Upper lobe of left lung (tissue), 6 donors: ENCODE measurements at places on chromosomes 2 and 18. TPM values are rescaled to one million over a fixed set of nuclear protein-coding genes. Genes with fewer than 3 reads are reported as not detected.

DNA sequence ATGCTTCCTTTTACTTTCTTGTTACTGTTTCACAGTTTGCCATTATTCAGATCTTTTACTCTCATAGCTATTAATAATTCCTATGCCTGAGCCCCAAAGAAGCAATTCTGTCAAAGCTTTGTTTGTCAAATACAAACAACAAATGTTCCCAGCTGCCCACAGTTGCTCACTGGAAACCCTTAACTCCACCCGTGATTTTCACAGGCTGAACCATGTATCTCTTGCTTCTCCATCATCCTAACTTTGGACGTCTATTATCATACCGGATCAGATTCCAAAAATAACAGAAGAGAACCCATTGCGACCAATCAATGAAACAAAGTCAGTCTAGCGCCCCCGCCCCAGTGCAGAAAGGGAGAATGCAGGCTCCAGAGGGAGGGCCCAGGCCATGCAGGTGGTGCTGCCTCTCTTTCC lies 24.2 kb downstream of the COLEC12 start:
- no peak for DNase-seq
- no peak overlapping the region for H3K4me3 ChIP-seq
- no peaks in the 10 kb centered on the region for H3K27me3 ChIP-seq
- peaks cover 13% of the 10 kb centered on the region for H3K4me1 ChIP-seq
- no peaks in the 10 kb centered on the region for H3K36me3 ChIP-seq

GRCh38 chr2:8009010-8009597 lies 672.8 kb upstream of the ID2 start:
- H3K27me3 ChIP-seq: no peaks in the 10 kb centered on the region
- DNase-seq: no peak
- no peaks in the 10 kb centered on the region for H3K4me1 ChIP-seq
- no peak overlapping the region for H3K4me3 ChIP-seq
- H3K27ac ChIP-seq: no peak overlapping the region

DNA sequence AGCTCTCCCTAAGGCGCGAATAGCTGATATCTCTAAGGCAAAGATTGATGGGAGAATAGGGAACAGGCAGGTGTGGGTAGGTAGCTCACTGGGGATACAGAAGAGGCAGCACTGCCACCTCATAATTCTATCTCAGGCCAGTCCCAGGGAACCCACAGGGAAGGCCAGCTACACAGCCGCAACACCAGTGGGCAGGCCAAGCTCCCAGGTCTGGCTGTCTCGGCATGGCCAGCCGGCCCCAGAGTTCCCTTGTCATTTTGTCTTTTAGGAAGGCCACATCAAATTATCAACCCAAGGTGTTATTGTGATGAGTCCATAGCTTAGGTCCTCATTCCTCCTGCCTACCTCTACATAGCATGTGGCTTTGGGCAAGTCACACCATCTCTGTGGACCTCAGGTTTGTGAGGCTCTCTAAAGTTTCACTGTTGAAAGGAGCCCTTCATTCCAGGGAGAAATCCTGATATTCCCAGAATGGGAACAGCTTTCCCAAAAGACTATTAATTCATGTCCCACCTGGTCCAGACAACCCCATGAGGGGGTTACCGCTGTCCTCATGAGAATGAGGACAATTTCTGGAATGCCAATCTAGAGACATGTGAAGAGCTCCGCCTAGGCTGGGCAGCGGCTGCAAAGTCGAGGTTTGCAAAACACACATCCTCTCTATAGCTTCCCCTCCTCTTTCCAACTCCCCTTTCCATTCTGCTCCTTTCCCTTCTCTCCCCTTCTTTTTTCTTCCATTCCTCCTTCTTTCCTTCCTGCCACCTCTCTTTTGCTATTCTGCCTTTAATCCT lies 287.1 kb upstream of the ID2 start:
- H3K4me3 ChIP-seq: no peak overlapping the region
- H3K27me3 ChIP-seq: no peaks in the 10 kb centered on the region
- no peak for DNase-seq
- H3K27ac ChIP-seq: no peak overlapping the region
- no peaks in the 10 kb centered on the region for H3K36me3 ChIP-seq

DNA sequence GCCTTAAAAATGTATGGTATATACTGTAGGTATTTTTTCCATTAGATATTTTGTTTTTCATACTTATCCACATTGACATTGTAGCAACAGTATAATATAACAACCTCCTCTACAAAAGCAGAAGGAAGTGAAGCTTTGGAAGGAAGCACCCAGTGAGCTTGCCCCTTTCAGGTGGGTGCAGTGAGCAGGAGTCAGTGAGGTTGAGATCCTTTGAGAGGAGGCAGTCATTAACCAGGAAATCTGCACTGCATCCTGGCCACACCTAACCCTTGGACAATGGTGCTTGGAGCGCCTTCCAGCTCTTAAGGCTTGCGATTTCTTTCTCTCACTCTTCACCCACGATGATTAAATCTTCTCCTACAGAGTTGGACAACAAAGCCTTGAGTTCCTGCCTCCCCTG lies 13.9 kb downstream of the IL37 start:
- H3K27me3 ChIP-seq: no peaks in the 10 kb centered on the region
- no peaks in the 10 kb centered on the region for H3K36me3 ChIP-seq
- no peaks in the 10 kb centered on the region for H3K4me1 ChIP-seq

DNA sequence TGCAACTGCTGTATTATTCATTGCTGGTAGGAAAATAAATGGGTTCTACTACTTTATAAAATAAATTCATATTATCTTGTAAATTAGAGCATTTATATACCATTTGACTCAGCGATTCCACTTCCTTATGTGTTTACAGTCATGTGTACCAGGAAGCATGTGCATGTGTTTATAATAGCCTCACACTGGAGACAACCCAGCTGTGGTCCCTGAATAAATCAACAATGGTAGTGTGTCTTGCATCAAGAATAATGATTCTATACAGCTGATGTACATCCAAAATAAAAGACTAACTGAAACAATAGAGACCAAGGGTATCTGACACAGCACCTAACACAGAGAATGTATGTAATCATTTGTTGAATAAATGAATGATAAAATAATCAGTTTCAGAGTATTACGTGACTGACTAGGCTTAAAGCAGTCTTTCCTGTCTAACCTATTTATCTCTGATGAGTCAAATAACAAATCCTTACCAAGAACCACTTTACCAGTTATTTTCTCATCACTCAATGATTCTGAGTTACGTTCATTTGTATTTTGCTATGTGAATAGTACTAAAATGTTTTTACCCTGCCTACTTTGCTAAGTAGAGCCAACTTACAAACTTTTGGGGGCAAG lies 216.8 kb downstream of the UBE2E3 start:
- no peaks in the 10 kb centered on the region for H3K27me3 ChIP-seq
- H3K4me3 ChIP-seq: no peak overlapping the region
- H3K36me3 ChIP-seq: no peaks in the 10 kb centered on the region
- H3K4me1 ChIP-seq: no peaks in the 10 kb centered on the region
- DNase-seq: no peak

GRCh38 chr2:25489631-25490030 lies 147.9 kb upstream of the DNMT3A start:
- H3K4me1 ChIP-seq: peaks cover 7% of the 10 kb centered on the region
- no peak for DNase-seq
- no peak overlapping the region for H3K4me3 ChIP-seq

GRCh38 chr18:34921226-34921625 lies 120.0 kb upstream of the MAPRE2 start:
- DNase-seq: no peak
- no peak overlapping the region for H3K27ac ChIP-seq
- H3K4me1 ChIP-seq: no peaks in the 10 kb centered on the region
- no peaks in the 10 kb centered on the region for H3K36me3 ChIP-seq

DNA sequence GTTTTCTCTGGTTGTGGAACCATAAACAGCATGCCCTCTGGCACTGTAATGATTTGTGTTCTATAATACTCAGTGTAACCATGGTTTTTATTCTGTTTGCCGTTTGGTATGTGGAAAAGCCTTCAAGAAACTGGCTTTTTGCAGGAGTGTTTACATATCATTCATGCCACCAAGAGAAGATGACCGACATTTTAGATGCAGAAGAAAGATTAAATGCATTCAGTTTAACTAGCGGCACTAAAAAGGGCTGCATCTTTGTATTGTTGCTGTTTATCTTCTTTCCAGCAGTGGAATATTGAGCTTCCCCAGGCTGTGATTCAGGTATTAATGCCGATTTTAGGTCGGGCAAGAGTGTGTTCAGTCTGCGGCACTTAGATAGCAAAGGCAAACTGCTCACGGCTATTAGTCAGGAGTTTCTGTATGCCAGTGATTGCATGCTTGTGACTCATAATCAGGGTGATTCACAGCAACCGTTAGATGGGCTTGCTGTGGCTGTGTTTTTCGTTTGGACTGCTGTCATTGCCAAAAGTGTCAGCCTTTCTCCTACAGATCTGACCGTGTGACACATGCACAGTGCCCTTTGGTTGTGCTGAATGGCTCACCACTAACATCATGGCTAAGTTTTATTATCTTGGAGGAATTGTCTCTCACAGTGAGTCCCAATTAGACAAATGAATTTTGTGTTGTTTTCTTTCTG lies 479.7 kb downstream of the PARD3B start:
- no peaks in the 10 kb centered on the region for H3K27me3 ChIP-seq
- H3K27ac ChIP-seq: peak overlapping the region; percentile 4
- no peaks in the 10 kb centered on the region for H3K36me3 ChIP-seq
- no peak overlapping the region for H3K4me3 ChIP-seq
- no peak for DNase-seq

GRCh38 chr2:197216361-197216979 lies 94.1 kb downstream of the ANKRD44 start:
- no peak for DNase-seq
- peak overlapping the region; percentile 71 for H3K27ac ChIP-seq
- no peaks in the 10 kb centered on the region for H3K36me3 ChIP-seq
- peaks cover 45% of the 10 kb centered on the region for H3K4me1 ChIP-seq
- no peak overlapping the region for H3K4me3 ChIP-seq
- H3K27me3 ChIP-seq: no peaks in the 10 kb centered on the region

- H3K36me3 ChIP-seq: no peaks in the 10 kb centered on the region
- no peak overlapping the region for H3K4me3 ChIP-seq
- H3K4me1 ChIP-seq: peaks cover 14% of the 10 kb centered on the region
- H3K27ac ChIP-seq: no peak overlapping the region
Observed at GRCh38 chr18:48029296-48029986, 99.0 kb upstream of the SMAD2 start.

DNA sequence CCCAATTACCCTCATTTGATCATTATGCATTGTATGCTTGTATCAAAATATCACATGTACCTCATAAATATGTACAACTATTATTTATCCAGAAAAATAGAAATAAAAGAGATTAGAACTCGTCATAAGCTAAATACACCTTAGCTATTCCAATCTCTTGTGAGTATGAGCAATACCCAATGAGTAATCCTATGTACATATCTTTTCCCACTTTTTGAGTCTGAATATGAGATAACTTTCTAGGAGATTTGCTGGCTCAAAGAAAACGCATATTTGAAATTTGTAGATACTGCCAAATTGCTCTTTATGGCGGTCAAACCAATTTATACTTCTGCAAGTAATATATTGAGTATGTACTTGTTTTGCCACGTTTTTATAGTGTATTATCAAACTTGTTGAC lies 24.1 kb downstream of the PRKD3 start:
- H3K4me3 ChIP-seq: no peak overlapping the region
- H3K36me3 ChIP-seq: no peaks in the 10 kb centered on the region
- peaks cover under 1% of the 10 kb centered on the region for H3K4me1 ChIP-seq
- DNase-seq: no peak
- no peaks in the 10 kb centered on the region for H3K27me3 ChIP-seq
- H3K27ac ChIP-seq: no peak overlapping the region

DNA sequence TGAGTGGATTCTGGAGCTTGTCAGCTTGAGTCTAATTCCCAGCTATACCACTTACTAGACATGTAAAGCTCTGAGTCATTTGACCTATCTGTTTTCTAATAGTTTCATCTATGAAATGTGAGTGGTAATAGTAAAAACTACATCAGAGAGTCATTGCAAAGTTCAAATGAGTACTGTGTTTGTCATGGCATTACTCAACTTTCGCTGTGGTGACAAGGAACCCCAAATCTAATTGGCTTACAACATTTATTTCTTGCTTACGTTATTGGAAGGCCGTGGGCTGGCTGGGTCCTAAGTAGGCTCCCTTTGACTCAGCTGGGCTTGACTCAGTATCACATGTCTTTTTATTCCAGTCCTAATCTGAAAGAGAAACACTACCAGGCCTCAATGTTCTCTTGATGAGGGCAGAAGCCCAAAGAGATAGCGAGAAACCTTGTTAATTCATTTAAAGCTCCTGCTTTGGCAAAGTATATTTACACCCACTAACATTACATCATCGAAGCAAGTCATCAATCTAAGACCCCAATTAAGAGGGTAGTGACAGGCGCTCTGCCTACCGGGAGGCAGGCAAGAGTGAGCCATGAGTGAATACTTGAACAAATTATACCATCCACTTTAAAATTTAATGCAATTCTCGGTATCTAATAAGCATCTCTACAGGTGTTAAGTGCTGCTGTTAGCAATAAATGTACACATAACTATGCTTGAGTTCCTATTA lies 431.8 kb upstream of the SPHKAP start:
- H3K36me3 ChIP-seq: no peaks in the 10 kb centered on the region
- H3K4me3 ChIP-seq: no peak overlapping the region
- H3K27me3 ChIP-seq: no peaks in the 10 kb centered on the region
- no peak for DNase-seq
- no peaks in the 10 kb centered on the region for H3K4me1 ChIP-seq

- H3K4me3 ChIP-seq: no peak overlapping the region
- DNase-seq: peak; percentile 70
- H3K27ac ChIP-seq: peak overlapping the region; percentile 31
- H3K27me3 ChIP-seq: no peaks in the 10 kb centered on the region
- H3K4me1 ChIP-seq: peaks cover 57% of the 10 kb centered on the region
Observed at GRCh38 chr18:48777026-48777743, 173.6 kb downstream of the SMAD7 start.

- DNase-seq: no peak
- H3K4me3 ChIP-seq: no peak overlapping the region
- H3K27me3 ChIP-seq: no peaks in the 10 kb centered on the region
- no peaks in the 10 kb centered on the region for H3K4me1 ChIP-seq
Observed at GRCh38 chr2:166092889-166093288, 34.9 kb downstream of the SCN1A start.

DNA sequence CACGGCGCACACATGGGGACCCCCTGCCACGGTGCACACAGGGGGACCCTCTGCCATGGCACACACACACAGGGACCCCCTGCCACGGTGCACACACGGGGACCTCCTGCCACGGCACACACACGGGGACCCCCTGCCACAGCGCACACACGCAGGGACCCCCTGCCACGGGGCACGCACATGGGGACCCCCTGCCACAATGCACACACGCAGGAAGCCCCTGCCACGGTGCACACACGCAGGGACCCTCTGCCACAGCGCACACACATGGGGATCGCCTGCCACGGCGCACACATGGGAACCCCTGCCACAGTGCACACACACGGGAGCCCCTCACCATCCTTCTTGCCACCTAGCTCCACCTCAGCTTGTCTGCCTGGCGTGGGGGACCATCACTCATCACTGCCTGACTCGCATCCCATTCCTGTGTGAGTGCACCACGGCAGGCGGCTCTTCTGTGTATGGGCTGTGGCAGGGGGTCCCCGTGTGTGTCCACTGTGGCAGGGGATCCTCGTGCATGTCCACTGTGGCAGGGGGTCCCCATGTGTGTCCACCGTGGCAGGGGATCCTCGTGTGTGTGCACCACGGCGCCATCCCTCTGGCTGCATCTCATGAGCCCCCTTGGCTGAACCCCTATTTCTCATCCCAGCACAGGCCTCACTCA lies 206.7 kb downstream of the EIPR1 start:
- DNase-seq: no peak
- no peaks in the 10 kb centered on the region for H3K27me3 ChIP-seq
- H3K36me3 ChIP-seq: no peaks in the 10 kb centered on the region
- H3K4me1 ChIP-seq: no peaks in the 10 kb centered on the region

CMPK2 gene
- 22.0 TPM for total RNA-seq
